DMS53 (cell line): ENCODE measurements at places on chromosomes 5 and 9.
A peak's percentile ranks its signal among the peaks of the same experiment; 100 is the strongest.

GRCh38 chr9:34647651-34648050 lies 1.2 kb downstream of the GALT start:
- no peak for DNase-seq

GRCh38 chr5:125050926-125051325 lies 304.5 kb upstream of the ZNF608 start:
- peak; percentile 13 for DNase-seq

DNA sequence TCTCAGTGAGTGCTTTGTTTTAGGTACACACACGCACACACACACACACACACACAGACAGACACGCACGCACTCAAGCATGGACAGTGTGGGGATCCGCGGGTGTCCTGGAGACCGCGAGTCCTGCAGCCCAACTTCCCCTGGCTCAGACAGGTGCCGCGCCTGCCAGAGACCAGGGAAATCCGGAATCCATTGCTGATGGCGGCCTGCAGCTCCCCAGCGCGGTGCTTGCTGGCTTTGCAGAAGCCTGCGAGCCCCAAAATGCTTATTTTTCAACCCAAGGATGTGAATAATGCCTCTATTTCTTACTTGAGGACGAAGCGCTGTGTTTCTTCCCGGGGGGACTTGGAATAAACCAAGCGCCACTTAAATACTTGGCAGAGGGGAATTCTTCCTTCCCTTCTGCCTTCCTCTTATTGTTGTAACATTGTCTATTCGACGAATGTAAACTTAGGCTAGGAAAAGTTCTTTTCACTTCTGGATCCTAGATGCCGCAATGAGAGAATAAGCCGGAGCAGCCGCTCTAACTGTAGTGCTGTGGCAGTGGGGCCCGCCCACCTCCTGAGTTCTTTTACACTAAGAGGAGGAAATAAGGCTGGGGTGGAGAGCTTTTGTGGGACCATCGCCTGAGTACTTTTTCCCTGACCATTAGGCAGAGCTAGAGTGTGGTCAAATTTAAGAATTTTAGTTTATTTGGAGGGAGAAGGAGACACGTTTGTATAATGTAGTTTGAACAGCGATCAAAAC lies 802 bp downstream of the ITGA2 start:
- DNase-seq = peak; percentile 79

- peak; percentile 8 for DNase-seq
Observed at GRCh38 chr5:80213466-80213865, 42.4 kb downstream of the SERINC5 start.

GRCh38 chr9:21477466-21477865 lies 4.6 kb downstream of the IFNE start:
- no peak for DNase-seq

- DNase-seq = no peak
Observed at GRCh38 chr5:109529987-109530386, 120.2 kb upstream of the PJA2 start.

- DNase-seq = peak; percentile 74
Observed at GRCh38 chr9:133731876-133732638, 6.1 kb downstream of the SARDH start.

- no peak for DNase-seq
Observed at GRCh38 chr5:141879941-141880738, 1.9 kb upstream of the PCDH1 start.

DNA sequence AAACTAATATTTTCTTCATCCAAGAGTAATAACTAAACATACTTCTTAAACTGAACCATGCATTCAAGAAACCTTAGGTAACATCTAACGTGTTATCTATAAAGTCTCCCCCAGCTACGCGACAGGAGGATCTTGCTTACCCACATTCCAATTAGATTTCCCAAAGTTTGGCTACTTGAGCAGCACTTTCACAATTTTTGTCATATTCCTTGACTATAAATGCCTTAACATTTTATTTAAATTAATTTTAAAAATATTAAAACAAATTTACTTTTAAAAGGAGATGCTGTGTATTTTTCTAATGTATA lies 25.3 kb upstream of the IFNE start:
- DNase-seq = no peak

- peak; percentile 20 for DNase-seq
Observed at GRCh38 chr9:38278457-38278856, 114.0 kb upstream of the ALDH1B1 start.

DNA sequence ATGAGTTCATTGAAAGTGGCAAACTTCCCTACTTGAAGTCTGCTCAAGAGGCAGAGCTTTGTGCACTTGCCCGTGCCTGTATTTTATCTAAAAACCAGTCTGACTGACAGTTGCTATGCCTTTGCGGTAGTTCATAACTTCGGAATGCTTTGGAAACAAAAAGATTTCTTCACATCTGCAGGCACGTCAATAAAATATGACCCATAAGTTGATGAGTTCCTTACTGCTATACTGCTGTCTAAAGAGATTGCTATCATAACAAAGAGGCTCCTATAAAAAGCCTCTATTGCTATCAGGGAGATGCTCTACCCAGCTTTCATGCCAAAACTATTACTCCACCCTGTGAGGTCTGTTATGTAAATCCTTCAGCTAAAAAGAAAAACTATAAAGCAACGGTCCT lies 25.4 kb upstream of the RNF20 start:
- no peak for DNase-seq

DNA sequence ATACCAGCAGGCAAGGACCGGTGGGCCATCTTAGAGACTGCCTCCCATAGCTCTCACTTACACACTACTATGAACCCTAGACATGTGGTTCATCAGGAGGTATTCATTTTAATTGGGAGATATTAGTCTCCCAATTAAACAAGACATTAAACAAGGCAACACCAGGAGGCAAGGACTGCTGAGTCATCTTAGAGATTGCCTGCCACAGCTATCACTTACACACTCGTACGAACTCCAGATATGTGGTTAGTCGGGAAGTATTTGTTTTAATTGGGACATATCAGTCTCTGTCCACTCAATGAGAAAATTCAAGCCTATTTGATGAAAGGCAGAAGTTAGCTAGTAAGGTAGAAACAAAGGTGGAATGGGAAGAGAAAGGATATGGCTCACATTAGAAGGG lies 343.9 kb downstream of the NFIB start:
- no peak for DNase-seq

DNA sequence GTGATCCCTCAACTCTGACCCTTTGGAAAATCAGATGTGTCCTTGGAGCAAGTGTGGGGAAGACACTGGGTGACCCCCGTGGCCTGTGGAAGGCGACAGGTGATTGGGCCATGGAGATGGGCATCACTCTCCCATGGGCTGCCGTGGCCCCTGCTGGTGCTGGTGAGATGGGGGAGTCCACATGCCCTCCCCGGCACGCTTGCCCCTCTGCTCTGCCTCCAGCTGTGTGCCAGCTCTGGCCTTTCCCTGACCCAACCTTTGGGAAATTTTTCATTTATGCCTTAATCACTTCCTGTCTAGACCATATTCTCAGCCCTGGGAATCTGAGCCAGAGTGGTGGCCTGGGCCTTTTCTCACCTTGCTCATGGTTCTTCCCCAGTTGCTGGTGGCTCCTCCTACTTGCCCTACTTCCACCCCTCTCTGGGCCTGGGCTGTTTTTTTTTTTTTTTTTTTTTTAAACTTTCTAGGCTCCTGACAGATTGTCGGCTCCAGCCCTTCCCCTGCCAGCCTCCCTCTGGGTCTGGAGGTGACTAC lies 56.6 kb downstream of the RGS3 start:
- DNase-seq = peak; percentile 3

DNA sequence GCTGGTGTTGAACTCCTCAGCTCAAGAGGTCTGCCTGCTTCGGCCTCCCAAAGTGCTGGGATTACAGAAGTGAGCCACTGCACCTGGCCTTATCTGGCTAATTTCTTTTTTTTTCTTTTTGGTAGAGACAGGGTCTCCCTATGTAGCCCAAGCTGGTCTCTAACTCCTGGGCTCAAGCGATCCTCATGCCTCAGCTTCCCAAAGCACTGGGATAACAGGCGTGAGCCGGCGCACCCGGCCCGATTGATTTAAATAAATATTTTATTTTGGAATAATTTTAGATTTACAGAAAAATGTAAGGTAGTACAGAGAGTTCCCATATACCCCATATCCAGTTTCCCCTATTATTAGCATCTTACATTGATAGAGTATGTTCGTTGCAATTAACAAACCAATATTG lies 155.0 kb upstream of the MVB12B start:
- no peak for DNase-seq
